LHCN-M2 (cell line): ENCODE measurements at places on chromosomes 12 and 14. TPM values are rescaled to one million over a fixed set of nuclear protein-coding genes. Genes with fewer than 3 reads are reported as not detected.

DNA sequence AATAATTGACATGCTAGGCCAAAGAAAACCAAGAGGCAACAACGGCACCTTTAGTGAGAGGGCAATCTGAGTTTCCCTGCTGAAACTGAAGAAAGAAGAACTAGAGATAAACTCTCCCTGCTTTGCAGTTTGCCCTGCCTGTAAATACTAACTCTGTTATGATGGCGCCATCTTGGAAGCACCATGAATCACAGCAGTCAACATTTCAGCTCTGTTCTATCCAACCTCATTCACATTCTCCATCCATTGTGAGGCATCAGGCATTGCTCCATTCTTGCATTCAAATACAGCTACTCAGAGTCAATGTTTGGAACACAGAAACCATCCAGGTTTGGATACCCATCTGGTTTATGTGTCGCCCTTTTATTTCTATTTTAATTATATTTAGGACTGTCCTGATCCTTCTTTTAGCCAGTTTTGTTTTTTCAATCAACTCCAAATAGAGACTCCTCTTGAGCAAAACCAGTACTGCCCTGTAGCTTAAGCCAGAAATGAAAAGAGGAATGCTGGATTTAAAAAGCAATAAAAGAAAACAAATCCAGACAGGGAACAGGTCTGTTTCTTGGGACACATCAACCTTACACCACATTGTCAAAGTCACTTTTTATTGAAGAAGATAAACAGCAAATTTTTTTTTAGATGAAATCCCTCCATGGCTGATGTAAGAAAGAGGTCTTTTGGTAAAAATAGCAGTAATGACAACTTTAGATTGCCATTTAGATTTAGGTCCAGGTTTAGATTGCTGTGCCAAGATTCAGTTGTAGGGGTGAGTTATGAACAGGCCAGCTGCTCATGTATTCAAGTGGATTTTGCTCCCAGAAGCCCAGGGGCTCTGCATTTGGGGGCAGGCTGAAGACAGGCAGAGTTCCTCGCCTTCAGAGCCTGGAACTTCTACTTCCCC, 33.3 kb upstream of the PPM1A start:
- no peak for DNase-seq

GRCh38 chr12:46154221-46154985, 114.4 kb downstream of the SLC38A1 start:
- DNase-seq = peak; percentile 69

DNA sequence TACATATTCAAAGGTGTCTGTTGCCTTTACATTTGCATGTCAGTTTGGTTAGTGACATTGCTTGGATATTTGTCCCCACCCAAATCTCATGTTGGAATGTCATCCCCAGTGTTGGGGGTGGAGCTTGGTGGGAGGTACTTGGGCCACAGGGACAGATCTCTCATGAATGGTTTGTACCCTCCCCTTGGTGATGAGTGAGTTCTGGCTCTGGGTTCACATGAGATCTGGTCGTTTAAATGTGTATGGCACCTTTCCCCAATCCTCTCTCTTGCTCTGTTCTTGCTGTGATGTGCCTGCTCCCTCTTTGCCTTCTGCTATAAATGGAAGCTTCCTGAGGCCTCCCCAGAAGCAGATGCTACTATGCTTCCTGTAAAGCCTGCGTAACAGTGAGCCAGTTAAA, 207.9 kb upstream of the DIO3 start:
- no peak for DNase-seq

DNA sequence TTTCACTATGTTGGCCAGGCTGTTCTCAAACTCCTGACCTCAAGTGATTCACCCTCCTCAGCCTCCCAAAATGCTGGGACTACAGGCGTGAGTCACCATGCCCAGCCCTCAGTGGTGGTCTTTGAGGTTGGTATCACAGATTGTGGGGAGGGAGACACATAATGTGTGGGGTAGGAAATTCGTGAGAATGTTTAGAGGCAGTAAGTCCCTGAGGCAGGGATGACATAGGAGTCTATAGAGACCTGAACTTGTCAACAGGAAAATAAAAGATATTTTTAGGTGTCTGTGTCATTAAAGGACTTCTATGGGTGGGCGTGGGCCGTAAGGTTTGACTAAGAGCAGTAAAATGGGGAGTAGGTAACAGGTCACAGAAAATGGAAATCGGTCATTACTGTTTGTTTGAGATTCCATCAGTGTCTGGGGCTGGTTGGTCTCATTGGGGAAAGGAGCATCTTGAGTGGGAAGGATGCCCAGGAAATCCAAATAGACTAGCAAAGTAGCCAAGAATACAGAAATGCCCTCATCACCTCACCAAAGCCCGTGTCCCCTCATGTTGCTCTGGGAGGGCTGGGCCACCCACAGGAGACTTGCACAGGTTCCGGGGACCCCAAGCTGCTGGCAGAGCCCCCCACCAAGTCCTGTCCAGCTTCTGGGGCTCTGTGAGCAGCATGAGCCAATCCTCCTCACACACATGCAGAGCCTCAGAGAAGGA, 63.6 kb upstream of the BCL2L14 start:
- DNase-seq = peak; percentile 83

DNA sequence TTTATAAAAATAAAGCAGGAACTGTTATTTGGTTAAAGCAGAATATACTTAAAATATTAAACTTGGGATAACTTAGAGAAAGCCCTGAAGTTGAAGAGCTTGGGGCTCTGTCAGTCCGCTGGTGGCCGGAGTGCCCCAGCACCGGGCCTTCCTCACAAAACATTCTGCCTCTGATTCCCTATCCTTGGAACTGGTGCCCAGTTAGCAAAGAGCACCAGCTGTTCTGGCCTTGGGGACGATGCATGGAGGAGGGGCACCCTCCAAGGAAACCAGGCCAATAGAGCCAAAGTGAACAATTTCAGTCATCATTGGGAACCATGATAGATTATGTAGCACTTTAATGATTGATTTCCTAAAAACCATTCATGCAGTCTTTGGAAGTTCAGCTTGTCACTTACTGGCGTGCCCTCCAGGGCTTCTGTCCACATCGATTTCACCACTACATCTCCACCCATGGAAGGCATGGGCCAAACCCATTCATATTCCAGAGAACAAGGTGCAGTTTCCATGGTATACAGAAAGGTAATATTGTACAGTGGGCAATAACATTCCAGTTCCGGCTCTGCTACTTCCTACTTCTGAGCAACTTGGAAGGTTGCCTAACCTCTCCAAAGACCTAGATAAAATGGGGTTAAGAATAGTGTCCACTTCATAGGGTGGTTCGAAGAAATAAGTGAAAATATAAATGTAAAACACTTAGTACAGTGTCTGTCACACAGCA, 145.9 kb downstream of the ETV6 start:
- peak; percentile 19 for DNase-seq

GRCh38 chr14:29097476-29097875, 330.9 kb downstream of the FOXG1 start:
- DNase-seq = no peak

DNA sequence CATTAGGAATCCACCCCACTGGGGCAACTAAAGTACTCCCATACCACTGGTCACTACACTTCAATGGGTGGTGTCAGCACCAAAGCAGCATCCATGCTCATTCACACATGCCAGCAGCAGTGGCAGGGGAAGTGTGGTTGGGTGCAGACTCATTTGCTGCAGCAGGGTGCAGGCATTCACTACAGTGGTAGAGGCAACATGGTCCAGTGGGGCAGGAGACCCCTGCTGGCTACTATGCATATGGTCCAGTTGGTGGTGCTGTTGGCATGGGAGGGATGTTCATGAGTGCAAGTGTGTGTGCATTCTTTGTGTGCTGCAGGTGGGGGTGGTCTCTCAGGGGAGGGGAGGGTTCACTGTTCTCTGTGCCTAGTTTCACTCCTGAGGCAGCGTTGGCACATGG, 908.4 kb upstream of the NOVA1 start:
- DNase-seq = no peak

PTCSC3 gene
- total RNA-seq = not detected in 2 replicates
